Left ventricle myocardium inferior (tissue), 1 donor: ENCODE measurements at places on chromosomes 5 and 9. TPM values are rescaled to one million over a fixed set of nuclear protein-coding genes. Genes with fewer than 3 reads are reported as not detected.

DNA sequence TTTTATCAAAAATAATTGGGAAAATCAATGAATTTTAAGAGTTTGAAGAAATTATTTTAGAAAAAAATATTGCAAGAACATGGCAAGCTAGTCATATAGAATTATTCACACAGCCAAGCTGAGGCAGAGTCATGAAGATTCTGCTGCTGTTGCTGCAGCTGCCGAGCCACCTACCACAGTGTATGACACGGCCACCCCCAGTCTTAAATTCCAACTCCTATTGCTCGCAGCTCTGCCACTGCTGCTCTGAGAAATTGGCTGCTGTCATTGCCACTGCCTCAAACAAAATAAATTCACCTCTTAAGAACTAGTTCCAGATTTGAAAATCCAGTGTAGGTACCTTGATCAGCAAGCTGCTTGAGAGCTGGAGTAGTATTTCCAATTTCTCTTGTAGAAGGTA lies 1318.8 kb upstream of the ACO1 start:
- DNase-seq = no peak

GRCh38 chr5:173278641-173279040 lies 43.6 kb upstream of the NKX2-5 start:
- DNase-seq = peak; percentile 65

DNA sequence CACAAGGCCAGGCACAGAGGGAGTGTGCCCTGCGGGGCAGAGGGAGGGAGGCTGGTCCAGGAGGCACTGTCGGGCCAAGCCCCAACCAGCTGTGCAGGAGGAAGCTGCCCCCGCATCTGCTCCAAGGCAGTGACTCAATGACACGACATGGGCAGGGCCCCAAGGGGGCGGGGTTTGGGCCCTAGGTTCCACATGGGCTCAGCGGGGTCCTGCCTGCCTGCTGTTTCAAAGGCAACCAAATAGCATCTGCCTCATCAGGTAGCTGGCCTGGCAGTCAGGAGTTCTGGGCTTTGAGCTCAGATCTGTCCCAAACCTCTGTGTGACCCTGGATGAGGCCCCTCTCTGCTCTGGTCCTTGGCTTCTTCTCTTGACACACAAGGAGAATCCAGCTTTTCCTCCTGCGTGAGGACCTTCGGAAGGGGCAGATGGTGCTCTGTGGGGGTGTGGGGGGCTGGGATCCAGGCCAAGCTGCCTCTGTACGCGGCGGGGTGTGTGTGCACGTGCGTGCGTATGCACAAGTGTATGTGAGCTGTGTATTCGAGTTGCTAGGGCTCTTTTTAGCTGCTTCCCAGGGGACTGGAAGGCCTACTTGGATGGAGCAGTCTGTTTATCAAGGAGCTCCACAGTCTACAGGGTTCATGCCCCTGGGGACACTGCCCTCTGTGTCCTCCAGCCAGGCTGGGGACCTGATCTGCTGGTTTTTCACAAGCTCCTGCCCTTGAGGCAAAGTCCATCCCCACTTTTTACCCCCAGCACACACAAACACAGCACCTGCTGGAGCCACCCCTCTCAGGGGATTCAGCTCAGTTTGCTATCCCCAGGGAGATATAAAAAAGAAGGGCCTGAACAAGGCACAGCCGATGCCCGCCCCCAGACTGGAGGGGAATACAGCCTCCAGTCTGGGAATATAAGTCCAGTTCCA lies 138.9 kb downstream of the RGS3 start:
- DNase-seq = peak; percentile 81

DNA sequence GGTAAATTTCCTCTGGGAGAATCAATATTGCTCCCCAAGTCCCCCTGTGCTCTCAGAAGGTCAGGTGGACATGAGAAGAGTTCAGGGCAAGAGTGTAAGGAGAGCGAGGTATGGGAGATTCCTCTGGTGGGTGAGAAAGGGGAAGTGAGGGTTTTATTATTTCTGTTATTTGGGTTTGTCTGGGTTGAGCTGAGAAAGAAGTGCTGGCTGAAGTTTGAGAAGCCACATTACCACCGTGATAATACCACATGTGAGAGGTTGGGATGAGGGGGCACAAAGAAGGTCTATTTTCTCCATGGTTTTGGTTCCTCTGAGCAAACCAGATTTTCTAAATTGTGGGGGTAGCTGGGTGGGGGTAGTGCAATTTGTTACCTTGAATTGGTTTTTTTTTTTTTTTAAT lies 350.4 kb downstream of the OSTF1 start:
- DNase-seq = no peak

DNA sequence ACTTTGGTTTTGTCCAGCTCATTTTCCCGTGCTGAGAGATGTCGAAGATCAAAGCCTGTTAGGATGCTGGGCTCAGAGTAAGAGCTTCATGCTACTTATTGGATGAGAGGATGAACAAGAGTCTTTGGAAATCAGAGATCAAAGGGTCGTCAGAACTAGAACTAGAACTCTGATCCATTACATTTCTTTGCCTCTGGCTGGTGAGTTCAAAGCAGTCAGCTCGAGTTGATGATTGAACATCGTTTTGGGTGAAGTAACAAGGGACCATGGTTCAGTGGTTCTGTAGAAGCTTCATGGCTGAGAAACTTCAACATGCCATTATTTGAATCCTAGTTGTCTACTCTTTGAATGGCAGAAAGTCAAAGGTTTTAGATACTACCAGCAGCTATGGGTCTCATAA lies 320.3 kb downstream of the ARHGEF28 start:
- no peak for DNase-seq

DNA sequence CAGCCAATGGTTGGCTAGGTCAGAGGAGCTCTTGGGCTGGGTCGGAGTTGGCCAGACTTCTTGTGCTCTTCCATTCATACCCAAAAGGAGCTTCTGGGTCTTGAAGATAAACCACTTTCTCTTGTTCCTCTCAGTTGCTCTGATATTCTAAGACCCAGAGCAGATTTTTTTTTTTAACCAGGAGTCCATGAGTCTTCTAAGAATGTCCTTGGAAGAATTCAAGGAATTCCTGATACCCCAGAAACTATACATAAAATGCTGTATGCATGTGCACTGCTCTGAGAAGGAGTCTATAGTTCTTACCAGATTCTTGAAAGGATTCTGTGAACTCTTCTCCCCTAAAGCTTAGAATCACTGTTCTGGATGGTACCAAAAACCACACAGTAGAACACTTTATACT lies 9.9 kb upstream of the PALM2AKAP2 start:
- DNase-seq = no peak

- no peak for DNase-seq
Measured at GRCh38 chr5:50763846-50764245, 97.4 kb downstream of the PARP8 start.

DNA sequence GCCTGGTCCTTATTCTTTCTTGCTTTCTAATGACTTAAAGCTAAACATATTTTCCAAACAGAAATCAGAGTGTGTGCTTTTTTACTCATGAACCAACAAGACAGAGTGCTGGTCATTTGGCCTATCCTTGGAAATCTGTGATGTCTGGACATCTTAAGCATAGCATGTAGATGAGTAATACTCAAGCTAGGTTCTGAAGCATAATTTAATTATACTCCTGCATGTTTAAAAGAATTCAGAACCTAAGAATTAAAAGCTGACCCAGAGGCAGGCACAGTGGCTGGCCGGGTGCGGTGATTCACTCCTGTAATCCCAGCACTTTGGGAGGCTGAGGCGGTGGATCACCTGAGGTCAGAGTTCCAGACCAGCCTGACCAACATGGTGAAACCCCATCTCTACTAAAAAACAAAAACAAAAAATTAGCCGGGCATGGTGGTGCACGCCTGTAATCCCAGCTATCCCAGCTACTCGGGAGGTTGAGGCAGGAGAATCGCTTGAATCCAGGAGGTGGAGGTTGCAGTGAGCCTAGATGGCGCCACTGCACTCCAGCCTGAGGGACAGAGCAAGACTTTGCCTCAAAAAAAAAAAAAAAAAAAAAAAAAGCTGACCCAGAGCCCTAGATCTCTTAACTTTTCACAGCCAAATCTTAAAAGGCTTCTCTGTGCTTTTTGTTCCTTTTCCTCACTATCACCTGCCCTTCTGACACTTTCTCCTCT lies 16.2 kb upstream of the TJP2 start:
- DNase-seq = no peak

DNA sequence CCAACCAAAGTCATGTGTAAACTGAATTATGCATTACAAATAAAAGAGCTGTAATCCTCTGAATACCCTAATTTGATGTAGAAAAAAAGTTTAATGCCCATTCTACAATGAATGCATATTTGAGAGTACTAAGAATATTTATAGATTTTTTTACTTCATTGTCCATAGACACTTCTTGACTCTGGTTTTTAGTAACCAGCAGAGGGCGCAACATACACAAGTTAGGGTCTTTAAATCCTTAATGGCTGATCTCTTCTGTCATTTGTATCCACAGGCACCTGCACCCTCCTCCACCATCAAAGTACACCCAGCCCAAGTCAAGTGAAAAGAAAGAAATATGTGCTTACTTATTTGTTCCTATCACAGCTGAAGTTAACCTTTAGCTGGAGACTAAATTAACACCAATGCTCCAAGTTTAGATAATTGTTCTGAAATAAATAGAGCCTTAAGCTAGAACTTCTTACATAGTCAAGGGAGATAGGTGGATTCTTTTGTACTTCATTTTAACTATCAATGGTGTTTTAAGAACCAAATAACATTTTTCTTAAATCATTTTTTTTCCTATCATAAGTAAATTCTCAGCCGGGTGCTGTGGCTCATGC lies 524.2 kb upstream of the DAB2 start:
- no peak for DNase-seq

GRCh38 chr5:80082731-80083100 lies 47.6 kb downstream of the THBS4 start:
- DNase-seq = peak; percentile 68

GRCh38 chr5:94094793-94095441 lies 353.5 kb upstream of the POU5F2 start:
- no peak for DNase-seq

- DNase-seq = no peak
Measured at GRCh38 chr5:6358434-6358820, 19.9 kb downstream of the MED10 start.

GRCh38 chr5:16225927-16226326 lies 46.3 kb upstream of the MARCHF11 start:
- DNase-seq = no peak

DNA sequence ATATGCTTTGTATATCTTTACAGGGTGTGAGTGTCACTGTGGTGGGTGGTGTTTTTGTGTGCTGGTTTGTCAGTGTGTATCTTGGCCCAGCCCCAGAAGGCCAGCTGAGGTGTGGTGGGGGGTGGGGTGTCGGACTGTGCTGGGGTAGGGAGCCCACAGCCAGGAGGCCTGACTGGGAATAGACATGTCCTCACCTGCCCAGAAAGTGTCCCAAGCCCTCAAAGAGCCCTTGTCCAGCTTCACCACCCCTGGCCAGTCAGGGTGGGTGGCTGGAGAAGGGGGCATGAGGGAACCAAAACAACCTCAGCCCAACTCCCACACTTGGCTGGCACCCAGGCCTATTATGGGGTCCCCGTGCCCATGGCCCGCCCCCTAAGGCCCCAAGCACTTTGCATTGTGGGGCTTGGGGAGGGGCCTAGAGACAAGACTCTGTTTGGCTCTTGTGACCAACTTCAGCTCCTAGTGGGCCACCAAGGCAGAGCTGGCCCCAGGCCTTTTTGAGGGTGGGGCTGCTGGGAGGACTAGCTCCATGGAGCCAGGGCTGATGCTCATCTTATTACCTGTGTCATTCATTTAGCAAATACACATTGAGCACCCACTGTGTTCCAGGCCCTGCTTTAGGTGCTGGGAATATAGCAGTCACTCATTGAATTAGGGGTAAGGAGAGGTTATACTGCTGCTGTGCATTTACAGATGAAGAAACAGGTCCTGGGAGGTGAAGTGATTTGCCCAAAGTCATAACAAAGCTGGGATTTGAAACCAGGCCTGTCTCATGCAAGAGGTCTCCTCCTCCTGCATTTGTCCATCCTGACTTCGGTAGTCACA lies 56.2 kb upstream of the PSD2 start:
- DNase-seq = no peak

DNA sequence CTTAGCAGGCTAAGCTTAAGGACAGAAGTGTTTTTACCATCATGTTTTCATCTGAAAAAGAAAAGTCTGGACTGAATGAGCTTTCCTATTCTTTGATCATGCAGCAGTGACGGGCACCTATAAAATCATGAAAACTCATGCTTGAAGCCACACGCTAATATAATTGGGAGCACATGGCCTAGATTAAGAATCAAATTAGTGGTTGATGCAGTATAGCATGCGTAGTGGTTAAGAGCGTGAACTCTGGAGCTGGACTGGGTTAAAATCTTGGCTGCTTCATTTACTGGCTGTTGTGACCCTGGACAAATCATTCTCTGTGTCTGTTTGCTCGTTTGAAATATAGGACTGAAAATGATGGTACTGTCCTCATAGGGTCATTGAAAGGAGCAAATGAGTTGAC lies 49.9 kb upstream of the IL13 start:
- DNase-seq = no peak

DNA sequence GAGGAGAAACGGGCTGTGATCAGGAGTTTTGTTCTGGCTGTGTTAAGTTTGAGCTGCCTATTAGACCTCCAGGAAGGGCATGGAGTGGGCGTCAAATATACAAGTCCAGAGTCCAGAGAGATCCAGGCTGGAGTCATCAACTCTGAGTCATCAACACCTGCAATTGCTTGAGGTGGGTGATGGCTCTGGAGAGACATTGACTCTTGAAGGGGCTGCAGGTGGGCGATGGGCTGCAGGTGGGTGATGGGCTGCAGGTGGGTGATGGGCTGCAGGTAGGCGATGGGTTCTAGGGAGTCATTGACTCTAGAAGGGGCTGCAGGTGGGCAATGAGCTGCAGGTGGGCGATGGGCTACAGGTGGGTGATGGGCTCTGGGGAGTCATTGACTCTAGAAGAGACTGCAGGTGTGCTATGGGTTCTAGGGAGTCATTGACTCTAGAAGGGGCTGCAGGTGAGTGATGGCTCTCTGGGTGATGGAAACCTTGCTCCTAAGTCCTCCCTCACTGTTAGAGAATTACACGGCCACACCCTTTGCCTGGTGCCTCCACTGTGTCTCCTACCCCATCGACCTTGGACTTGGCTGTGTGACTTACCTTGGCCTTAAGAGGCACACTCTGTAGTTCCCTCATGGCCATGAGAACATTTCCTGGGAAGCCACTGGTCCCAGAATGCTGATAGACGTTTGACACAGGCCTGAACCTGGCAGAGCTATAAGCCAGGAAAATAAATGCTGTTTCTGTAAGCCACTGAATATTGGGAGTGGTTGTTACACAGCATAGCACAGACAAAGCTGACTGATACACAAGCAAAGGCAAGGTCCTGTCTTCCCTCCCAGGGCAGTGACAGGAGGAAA lies 10.4 kb upstream of the FIBCD1 start:
- DNase-seq = no peak

DNA sequence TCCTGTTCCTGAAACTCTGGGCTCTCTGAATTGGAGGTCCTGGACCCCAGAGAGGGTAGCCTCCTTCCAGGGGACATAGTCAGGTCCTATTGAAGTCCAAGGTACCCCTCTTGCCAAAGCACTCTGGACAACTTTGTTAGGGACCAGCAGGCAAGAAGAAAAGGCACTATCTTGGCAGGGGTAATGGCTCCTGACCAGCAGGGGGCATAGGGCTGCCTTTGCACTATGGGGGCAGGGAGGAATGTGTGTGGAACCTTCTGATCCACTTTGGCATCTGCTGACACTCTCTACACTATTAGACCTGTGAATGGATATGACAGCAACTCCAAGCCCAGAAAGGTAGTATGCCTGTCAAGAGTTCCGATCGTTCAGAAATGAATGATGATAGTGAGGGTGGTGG lies 179.0 kb upstream of the CD180 start:
- DNase-seq = no peak

GRCh38 chr5:136729901-136730355 lies 364.6 kb upstream of the TRPC7 start:
- DNase-seq = no peak

The SHB gene
- total RNA-seq = 19.4 TPM

The F2R gene
- total RNA-seq = 9.4 TPM

The NELFB gene
- total RNA-seq = 35.2 TPM

The TAF11L10 gene
- total RNA-seq = not detected
